SK-N-DZ (cell line): ENCODE measurements at places on chromosomes 6 and 20.
A peak's percentile ranks its signal among the peaks of the same experiment; 100 is the strongest.

DNA sequence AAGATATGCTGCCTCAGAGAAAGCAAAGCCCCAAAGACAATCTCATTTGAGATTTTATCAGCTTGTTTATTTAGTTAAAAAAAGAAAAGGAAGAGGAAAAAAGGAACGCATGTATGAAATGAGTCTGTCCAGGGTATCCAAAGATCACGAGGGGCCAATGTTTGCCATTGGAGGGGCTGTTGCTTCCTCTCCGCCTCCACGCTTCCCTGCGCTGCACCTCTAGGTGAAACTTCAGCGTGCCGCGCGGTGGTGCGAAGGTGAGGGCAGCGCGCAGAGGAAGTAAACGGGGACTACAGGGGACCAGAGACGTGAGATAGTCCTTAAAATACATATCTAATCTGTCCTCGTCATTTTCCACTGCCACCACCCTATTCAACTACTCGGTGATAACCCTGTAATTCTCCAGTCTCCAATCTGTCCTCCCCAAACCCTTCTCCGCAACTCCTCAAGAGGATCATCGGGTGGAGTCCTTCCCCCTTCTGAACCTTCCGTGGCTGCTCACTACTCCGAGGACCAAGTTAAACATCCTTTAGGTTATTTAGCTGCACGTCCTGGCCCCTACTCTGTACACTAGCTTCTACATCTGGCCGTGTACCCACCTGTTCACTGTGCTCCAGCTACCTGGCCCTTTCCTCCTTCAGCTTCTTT lies 1.1 kb upstream of the DCBLD1 start:
- DNase-seq, result peak; percentile 4

DNA sequence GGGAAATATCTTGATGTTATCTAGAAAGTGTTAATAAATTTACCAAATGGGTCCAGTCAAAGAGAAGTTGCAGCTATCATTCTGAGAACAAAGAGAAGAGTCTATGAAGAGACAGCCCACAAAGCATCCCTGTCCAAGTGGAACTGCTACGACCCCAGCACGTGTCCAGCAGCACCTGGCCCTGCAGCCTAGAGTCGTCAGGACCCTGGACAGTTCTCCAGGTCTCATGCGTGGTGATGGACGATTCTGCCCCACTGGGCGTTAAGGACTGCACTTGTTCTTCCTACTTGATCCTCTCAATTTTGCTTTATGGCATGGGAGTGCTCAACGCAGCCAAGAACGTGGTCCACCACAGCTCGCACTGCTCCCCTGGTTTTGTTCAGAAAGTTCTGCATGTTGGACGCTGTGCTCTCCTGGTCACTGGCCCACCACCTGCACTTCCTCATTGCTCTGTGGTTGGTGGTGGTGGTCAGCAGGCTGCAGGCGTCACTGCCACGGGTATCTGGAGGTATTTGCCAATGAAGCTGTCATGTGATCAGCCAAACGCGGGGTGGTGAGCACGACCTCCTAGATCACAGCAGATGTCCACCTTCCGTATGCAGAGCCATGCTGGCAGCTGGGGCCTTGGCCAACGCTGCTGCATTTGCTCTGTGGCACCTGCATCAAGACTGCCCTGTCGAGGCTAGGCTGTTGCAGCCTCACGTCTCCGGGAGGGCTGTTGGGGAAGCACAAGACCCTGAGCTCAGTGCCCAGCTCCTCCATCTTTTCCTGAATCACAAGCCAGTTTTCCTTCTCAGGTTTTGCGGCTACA lies 356.4 kb downstream of the CDH4 start:
- no peak for DNase-seq

- no peak for DNase-seq
Measured at GRCh38 chr6:127956260-127956888, 55.5 kb upstream of the THEMIS start.

DNA sequence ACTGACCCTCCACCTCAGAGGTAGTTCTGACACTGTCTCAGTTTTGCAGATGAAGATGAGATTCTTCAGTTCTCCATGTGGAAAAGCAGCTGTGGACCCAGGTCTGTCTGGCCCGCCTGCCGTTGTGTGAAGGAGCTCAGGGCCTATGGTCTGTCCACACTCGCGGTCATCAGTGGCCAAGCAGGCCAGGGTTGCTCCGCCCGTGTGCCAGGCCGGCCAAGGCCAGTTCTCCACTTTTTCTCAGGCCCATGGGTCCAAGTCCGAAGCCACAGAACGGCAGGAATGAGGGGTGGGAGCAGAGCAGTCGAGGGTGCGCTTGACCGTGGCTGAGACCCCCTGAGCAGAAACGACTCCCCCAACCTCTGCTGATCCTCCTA lies 8.6 kb upstream of the MAP1LC3A start:
- DNase-seq, result no peak

- DNase-seq, result no peak
Measured at GRCh38 chr6:74041420-74041819, 345.4 kb downstream of the CD109 start.

- DNase-seq, result no peak
Measured at GRCh38 chr6:165222315-165223025, 86.9 kb downstream of the C6orf118 start.

DNA sequence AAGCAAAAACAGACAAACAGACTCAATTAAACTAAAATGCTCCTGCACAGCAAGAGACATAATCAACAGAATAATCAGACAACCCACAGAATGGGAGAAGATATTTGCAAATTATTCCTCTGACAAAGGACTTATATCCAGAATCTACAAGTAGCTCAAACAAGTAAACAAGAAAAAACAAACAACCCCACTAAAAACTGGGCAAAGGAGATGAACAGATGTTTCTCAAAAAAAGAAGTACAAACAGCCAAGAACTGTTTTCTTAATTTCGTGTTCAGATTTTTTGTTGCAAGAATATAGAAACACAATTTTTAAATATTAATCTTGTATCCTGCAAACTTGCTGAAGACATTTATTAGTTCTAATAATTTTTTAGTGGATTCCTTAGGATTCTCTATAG lies 274.1 kb downstream of the BCKDHB start:
- DNase-seq, result no peak

DNA sequence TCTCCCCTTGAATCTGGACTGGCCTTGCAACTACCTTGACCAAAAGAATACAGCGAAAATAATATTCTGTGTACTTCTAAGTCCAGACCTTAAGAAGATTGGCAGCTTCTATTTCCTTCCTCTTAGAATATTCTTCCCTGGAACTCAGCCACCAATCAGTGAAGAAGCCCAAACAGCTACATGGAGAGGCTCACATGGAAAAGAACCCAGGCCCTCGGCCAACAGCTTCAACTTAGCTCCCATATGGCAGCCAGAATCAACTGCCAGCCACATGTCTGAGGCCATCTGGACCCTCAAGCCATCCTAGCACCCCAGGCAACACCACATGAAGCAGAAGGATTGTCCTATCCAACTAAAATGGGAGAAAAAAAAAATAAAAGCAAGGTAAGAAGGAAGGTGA lies 178.8 kb downstream of the IBTK start:
- DNase-seq, result no peak

DNA sequence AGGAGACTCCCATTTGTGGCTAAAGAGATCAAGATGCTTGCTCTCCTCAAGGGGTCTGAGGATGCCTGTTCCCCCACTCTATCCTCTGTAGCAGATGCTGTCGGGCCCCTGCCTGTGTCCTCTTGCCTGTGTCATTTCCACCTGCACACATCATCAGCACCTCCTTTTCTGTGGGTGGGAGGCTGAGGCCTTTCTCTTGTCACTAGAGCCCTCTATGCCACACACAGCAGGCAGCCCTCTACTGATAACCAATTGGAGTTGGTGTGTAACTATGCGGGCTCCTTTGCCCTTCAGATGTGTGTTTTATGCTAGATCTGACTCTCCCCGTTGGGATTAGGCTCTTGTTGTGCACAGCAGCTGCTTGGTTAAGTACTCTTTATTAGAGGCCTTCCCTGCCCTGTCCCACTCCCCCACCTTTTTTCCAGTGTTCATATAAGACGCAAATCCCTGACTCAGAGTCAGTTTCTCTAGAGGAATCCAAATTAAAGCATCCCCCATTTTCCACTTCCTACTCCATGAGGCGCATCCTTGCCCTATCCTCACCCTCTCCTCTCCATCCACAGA lies 7.7 kb downstream of the TREML2 start:
- DNase-seq, result no peak

GRCh38 chr6:152948150-152948768 lies 34.6 kb downstream of the FBXO5 start:
- DNase-seq, result peak; percentile 53

DNA sequence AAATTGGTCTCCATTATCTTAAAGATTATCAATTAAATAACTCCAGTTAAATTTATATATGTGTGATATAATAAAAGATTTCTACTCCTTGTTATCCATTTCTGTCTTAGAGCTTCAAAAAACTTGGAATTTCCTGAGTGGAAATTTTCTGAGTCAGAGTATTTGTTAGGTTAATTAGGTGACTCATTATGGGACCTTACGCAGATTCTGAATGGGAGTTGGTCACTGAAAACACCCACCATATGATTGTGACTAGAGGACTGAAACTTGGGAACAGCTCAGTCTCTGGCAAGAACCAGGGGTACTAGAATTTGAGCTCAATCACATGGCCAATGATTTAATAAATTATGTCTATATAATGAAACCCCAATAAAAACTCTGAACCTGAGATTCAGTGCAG lies 125.4 kb upstream of the HMGCLL1 start:
- no peak for DNase-seq

- no peak for DNase-seq
Measured at GRCh38 chr6:117930645-117931044, 23.6 kb downstream of the SLC35F1 start.

- DNase-seq, result no peak
Measured at GRCh38 chr6:137214931-137215330, 4.3 kb downstream of the IFNGR1 start.

DNA sequence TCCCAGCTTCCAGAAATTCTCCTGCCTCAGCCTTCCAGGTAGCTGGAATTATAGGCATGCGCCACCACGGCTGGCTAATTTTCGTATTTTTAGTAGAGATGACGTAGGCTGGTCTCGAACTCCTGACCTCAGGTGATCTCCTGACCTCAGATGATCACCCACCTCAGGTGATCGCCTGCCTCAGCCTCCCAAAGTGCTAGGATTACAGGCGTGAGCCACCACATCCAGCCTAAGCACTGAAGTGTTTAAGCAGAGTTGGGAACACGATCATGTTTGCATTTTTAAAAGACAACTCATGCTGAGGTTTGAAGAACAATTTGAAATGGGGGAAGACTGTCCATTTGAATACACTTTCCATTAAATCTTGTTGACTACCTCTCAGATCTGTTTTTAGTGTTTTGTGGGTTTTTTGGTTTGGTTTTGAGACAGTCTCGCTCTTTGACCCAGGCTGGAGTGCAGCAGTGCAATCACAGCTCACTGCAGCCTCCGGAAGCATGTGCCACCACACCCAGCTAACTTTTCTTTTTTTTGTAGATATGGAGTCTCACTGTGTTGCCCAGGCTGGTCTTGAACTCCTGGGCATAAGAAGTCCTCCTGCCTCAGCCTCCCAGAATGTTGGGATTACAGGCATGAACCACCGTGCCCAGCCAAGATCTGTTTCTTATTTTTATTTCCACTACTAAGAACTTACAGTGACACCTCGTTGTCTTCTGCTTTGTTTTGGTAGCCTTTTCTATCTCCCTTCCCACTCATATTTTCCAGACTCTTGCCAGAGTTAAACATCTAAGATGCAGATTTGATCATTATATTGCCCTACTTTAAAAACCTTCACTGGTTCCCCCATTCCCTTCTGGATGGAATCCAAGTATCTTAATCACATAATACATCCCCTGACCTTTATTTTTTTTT lies 5.5 kb downstream of the CASP8AP2 start:
- no peak for DNase-seq

DNA sequence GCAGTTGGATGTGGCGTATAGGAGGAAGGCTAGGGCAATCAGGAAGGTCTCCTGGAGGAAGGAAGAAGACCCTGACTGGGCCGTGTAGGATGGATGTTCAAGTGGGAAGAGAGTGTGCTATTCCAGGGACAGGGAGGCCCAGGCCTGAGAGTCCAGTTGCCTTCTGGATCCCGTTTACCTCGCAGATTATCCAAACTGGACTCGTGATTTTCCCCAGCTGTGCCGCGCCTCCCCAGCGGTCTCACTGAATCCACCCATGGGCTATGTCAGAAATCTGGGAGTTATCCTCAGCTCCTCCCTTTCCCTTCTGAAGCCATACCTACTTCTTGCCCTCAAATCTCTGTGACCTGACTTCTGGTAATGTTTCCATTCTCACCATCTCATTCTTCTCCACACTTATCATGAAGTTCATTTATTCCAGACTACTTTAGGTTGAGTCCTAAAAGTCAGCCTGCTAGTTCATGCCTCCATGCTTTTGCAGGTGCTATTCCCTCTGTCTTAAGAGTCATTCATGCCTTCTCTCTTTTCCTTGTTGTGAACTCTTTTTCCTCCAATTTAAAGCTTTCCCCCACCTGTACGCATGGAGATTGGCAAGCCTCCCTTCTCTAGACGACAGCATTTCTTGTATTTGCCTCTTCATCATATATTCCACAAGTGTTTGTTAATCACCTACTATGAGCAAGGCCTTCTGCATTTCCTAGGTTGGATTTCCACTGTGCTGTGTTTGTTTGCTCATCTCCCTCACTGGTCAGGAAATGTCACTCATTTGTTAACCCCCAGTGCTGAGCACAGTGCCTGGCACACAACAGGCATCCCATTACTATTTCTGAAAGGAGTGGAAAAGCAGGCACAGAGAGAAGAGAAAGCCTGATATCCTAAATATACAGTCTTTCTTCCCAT lies 2.7 kb downstream of the SDCBP2 start:
- no peak for DNase-seq

- no peak for DNase-seq
Measured at GRCh38 chr20:14450256-14450655, 112.8 kb upstream of the FLRT3 start.

DNA sequence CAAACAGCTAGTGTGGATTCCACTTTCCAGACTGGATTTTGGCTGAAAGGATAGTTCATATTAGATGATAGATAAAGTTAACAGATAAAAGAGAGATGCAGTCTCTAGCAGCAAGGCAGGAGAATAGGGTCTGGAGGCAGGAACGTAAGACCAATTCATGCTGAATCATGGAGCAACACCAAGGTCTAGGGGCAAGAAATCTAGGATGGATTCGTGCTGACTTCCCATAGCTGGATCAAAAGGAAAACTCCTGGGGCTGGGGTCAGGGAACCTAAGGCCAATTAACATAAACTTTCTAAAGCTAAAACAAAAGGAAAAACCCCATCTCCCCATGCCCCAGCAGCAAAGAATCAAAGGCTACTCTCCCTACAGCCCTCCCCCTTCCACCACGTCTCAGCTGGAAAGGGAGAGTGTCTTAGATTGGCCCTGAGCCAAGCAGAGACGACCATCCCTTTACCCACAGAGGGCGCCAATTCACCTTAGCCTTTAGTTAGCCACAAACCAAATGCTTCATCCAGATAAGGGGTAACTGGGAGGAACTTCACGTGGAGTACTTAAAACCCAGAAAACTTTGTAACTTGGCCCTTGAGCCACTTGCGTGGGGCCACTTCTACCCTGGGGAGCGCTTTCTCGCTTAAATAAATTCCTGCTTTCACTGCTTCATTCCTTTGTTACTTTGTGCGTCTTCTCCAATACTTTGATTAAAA lies 7.6 kb downstream of the TREM1 start:
- DNase-seq, result peak; percentile 38

- no peak for DNase-seq
Measured at GRCh38 chr6:35557239-35557638, 44.5 kb upstream of the TULP1 start.

GRCh38 chr6:119207327-119207726 lies 128.9 kb upstream of the FAM184A start:
- DNase-seq, result no peak
